ENCODE measurements at places on chromosomes 4 and X. TPM values are rescaled to one million over a fixed set of nuclear protein-coding genes. Genes with fewer than 3 reads are reported as not detected.

CORIN gene
- polyA plus RNA-seq = not detected

RAB33A gene
- polyA plus RNA-seq = 0.12 TPM

TMPRSS11A gene
- polyA plus RNA-seq = not detected

DNA sequence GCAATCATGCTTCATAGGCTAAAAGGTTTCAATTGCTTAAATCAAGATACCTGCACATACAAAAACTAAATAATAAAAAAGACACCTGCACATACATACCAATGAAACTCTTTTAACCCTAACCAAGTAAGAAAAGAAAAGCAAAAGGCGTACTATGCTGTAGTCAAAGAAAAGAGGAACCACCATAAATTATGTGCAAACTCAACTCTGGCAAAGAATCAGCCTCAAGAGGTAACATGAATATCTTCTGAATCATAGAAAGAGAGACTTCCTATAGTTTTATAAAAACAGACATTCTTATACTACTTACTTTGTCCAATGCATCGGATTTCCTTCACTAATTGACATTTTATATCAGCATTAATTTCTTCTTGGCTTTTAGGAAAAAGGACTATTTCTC is 29.3 kb downstream of the MMGT1 start:
- DNase-seq = no peak

DNA sequence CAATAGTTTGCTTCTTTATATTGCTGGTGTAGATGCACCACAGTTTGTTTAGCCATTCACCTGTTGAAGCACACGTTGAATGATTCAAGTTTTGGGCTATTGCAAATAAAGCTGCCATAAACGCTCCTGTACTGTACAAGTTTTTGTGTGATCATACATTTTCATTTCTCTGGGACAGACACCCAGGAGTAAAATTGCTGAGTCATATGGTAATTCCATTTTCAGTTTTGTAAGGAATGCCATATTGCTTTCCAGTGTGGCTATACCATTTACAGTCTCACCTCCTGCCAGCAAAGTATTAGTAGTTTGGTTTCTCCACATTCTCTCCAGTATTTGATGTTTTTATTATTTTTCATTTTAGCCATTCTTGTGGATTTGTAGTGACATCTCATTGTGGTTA is 32.0 kb upstream of the CAPN6 start:
- no peak for DNase-seq

GRCh38 chr4:124783847-124784246 is 71.3 kb upstream of the ANKRD50 start:
- no peak for DNase-seq

- peak; percentile 56 for DNase-seq
These were observed 59.4 kb downstream of the POLR2B start for GRCh38 chr4:57037982-57038604.

DNA sequence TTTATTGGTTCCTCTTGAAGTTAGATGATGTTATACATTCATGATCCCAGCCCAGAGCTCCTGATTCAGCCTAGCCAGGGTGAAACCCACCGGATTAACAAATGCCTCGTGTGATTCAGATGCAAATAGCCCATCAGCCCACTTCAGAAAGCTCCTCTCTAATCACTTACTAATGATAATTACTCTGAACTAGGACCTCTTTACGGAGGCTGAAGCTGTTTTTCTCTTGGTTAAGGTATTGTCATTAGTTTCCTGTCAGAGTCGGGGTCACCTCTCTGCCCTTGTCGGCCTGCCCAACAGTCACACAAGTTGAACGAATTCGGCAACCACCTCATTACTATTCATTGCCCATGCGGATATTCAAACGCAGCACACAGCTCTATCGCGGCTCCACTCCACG is 36.6 kb downstream of the ZFP42 start:
- DNase-seq = no peak

DNA sequence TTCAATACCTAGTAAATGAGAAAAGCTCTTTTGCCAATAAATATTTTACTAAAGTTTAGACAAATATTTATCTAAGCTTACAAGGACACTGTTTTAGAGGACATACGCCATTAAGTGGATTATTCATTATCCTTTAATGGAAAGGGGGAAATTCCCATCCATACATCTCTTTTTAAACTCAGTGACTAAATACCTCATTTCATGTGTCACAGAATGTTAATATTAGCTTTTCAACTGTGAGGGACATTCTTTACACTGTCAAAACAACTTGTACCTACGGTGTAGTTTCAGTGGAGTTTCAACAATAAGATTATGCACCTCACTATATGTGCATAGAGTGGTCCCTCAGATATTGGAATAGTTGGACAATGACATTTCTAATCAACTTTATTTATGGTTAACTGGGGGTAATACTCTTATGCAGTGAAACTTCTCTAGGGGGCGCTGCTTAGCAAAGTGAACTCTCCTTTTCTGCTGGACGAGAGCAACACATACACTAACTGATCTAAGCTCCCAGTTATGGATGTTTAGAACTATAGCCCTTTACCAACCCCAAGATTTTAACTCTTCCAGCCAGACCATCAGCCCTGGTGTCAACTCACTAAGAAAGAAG is 9.7 kb downstream of the HS6ST2 start:
- no peak for DNase-seq

- DNase-seq = no peak
These were observed 238.9 kb downstream of the PALLD start for GRCh38 chr4:168735735-168736134.

- peak; percentile 67 for DNase-seq
These were observed 22.5 kb downstream of the MID1 start for GRCh38 chrX:10597871-10598270.

GRCh38 chr4:151951671-151952050 is 190.9 kb upstream of the GATB start:
- no peak for DNase-seq

DNA sequence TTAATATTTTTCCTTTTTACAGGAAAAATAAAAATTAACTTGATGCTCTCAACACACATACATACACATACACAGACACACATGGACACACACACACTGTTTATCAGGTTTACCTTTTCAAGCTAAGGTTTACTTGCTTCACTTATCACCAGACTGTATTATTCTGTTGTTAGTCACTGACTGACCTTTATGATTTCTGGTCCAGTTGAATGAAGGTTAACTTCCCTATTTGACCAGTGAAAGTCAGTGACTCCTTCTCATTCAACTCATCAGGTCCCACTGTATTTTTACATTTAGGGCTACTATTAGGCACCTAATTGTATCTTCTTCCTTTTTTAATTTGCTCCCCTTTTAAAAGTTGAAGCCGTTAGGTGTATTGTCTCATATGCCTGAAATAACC is 16.0 kb downstream of the DIAPH2 start:
- DNase-seq = no peak

- no peak for DNase-seq
These were observed 11.5 kb upstream of the FGG start for GRCh38 chr4:154623995-154624394.

Data from A549 (cell line).